ENCODE measurements at places on chromosomes 3 and 15.

DNA sequence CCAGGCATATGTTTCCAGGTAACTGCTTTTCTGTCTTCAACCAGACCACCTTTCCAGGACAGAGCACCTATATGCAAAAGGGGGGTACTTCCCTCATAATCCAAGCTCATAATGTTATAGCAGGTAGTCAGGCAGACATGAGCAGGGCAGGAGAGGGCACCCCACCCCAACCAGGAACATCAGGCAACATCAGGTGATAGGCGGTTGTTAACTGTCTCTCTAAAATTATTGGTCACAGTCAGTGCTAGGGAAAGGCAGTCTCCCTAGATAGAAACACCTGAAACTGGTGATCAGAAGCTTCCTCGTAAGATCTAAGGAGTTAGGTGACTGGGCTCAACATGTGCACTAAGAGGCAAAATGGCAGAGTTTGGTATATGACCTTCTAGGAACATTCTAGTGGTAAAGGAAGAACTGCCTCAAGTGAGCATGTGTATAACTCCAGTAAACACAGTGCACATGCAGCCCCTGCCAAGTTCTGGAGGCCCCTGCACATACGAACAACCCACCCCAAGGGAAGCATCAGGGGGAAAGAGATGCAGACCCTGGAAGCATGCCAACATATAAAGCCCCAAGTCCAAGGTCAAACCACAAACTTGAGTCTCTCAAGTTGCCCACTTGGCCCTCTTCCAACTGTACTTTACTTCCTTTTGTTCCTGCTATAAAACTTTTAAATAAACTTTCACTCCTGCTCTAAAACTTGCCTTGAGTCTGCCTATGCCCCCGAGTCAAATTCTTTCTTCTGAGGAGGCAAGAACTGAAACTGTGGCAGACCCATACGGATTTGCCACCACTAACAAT is 270.9 kb downstream of the ULK4 start:
- no peak for DNase-seq

GRCh38 chr3:127717357-127718244 is 44.8 kb downstream of the ABTB1 start:
- DNase-seq: no peak

GRCh38 chr3:159899166-159899565 is 89.5 kb upstream of the IL12A start:
- no peak for DNase-seq

- DNase-seq: peak; percentile 29
These were observed 225.3 kb upstream of the PPP2R3A start for GRCh38 chr3:135740211-135740610.

GRCh38 chr3:169668072-169668956 is 4.8 kb upstream of the MECOM start:
- DNase-seq: peak; percentile 73

- no peak for DNase-seq
These were observed 131.0 kb upstream of the CDIN1 start for GRCh38 chr15:36448418-36448817.

- DNase-seq: no peak
These were observed 557.9 kb downstream of the FGF12 start for GRCh38 chr3:192169332-192169915.

- DNase-seq: no peak
These were observed 37.7 kb upstream of the KLHL25 start for GRCh38 chr15:85832394-85832793.

DNA sequence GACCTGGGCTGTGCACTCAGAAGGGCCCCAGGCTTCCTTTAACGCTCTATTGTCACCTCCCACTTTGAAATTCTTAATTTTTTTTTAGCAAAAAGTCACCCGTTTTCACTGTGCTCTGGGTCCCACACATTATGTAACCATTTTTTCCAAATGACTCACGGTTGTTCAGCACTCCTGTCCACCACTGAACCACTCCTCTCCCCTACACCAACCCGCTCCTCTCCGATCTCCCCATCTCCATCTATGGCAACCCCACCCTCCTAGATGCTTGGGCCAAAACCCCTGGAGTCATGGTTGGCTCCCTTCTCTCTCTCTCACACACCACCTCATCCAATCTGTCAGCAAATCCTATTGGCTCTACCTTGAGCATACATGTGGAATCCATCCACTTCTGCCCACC is 41.2 kb upstream of the LINGO1 start:
- DNase-seq: no peak

DNA sequence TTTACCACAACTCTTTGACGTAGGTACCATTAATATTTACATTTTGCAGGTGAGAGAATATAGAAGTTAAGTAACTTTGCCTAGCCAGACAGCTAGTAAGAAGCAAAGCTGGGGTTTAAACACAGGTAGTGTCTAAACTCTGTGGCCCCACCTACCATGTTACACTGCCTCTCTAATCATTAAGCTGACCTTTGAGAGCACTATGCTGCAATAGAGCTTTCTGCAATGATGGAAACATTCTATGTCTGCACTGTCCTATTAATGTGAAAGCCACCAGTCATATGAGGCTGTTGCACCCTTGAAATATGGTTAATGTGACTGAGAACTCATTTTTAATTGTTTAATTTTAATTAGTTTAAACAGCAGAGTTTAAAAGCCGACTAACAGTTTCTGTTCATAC is 6.3 kb upstream of the RARB start:
- no peak for DNase-seq

GRCh38 chr15:71484080-71484479 is 326.3 kb upstream of the NR2E3 start:
- DNase-seq: no peak

DNA sequence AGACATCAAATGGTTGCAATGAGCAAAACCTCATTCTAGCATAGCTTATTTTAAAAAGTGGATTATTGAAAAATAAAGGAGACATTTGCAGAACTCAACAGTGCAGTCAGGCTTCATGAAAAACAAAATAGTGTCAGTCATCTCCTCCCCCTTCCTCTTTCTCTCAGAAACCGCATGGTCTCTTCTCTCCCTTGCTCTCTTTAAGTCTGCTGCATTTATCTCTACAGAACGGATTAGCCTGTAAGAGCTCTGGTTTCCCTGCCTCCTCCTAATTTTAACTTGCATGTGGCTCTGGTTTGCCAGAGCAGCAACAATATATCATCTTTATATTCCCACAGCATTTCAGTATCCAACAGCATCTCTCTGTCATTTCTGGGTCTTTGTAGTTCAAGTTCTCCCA is 609.0 kb downstream of the MECOM start:
- DNase-seq: no peak

- no peak for DNase-seq
These were observed 3.4 kb upstream of the SAMD7 start for GRCh38 chr3:169907944-169908343.

Data from activated CD4-positive, alpha-beta T cell treated with anti-CD3 and anti-CD28 coated beads, Interleukin-2, amount 10 ng/mL, durations not matched to agents 24 days and 14 days (primary cell).